A549 treated with CORT108297 at 1 μM for 4 hours (cell line): ENCODE measurements at places on chromosomes 4 and X. TPM values are rescaled to one million over a fixed set of nuclear protein-coding genes. Genes with fewer than 3 reads are reported as not detected.

Gene ELOVL6
- 20.0 to 25.7 TPM (median 22.9 TPM) in 5 replicates for total RNA-seq

Gene ZNF185
- total RNA-seq = 6.1 to 7.6 TPM (median 6.9 TPM) in 5 replicates

Gene GAGE12H
- total RNA-seq = not detected in 5 replicates

Gene EDA
- total RNA-seq = 0.36 to 0.73 TPM (median 0.55 TPM) in 5 replicates

Gene USP17L27
- not detected in 5 replicates for total RNA-seq

Gene CXCL13
- total RNA-seq = not detected in 5 replicates

Gene OFD1
- total RNA-seq = 10.0 to 15.1 TPM (median 11.8 TPM) in 5 replicates

Gene DCAF8L2
- total RNA-seq = not detected in 5 replicates

Gene ITIH6
- total RNA-seq = 0.01 to 0.02 TPM in 2 of 5 replicates, not detected in the others

Gene NAP1L3
- total RNA-seq = 0.25 to 0.42 TPM (median 0.29 TPM) in 5 replicates

Gene ADGRG4
- total RNA-seq = not detected in 5 replicates

Gene SERTM2
- total RNA-seq = not detected in 5 replicates

Gene PAGE5
- not detected in 5 replicates for total RNA-seq

Gene GABRE
- 19.4 to 33.0 TPM (median 25.7 TPM) in 5 replicates for total RNA-seq

Gene ERCC6L
- total RNA-seq = 11.1 to 15.1 TPM (median 12.4 TPM) in 5 replicates

Gene FGG
- 4.4 to 7.2 TPM (median 4.8 TPM) in 5 replicates for total RNA-seq

Gene XIAP
- 23.7 to 27.5 TPM (median 25.1 TPM) in 5 replicates for total RNA-seq

Gene HTT
- total RNA-seq = 10.0 to 14.1 TPM (median 12.9 TPM) in 5 replicates
